GM23248 (cell line): ENCODE measurements at places on chromosomes 6 and 20. TPM values are rescaled to one million over a fixed set of nuclear protein-coding genes. Genes with fewer than 3 reads are reported as not detected.

The IMPG1 gene
- total RNA-seq, result not detected in 2 replicates

The C6orf141 gene
- not detected in 2 replicates for total RNA-seq

The TP53TG5 gene
- total RNA-seq, result not detected in 2 replicates

The GRIK2 gene
- total RNA-seq, result 0.38 and 7.1 TPM in 2 replicates

The EMILIN3 gene
- 0.13 TPM in 1 of 2 replicates, not detected in the other for total RNA-seq

The CARMIL1 gene
- 6.3 and 10.9 TPM in 2 replicates for total RNA-seq

The FOXC1 gene
- total RNA-seq, result 11.1 and 13.2 TPM in 2 replicates

The LATS1 gene
- 18.1 and 20.2 TPM in 2 replicates for total RNA-seq

The NOL4L gene
- total RNA-seq, result 5.2 and 8.7 TPM in 2 replicates

The OOEP gene
- total RNA-seq, result not detected in 2 replicates

The HAO1 gene
- total RNA-seq, result not detected in 2 replicates

The SLC22A7 gene
- not detected in 2 replicates for total RNA-seq

The RBBP8NL gene
- not detected in 2 replicates for total RNA-seq

The MAP7 gene
- 0.76 and 1.9 TPM in 2 replicates for total RNA-seq

The EDN1 gene
- 1.8 and 6.3 TPM in 2 replicates for total RNA-seq

The SIRPB1 gene
- 0.38 and 0.54 TPM in 2 replicates for total RNA-seq

The DZANK1 gene
- total RNA-seq, result 1.2 and 3.4 TPM in 2 replicates

The OLIG3 gene
- total RNA-seq, result not detected in 2 replicates

The FAM83B gene
- total RNA-seq, result not detected in 2 replicates

The SNAI1 gene
- total RNA-seq, result 2.4 and 7.6 TPM in 2 replicates

The GNRH2 gene
- total RNA-seq, result not detected in 2 replicates

The RIPOR2 gene
- 2.7 and 3.2 TPM in 2 replicates for total RNA-seq

The NNAT gene
- total RNA-seq, result not detected in 2 replicates

The KCNQ2 gene
- total RNA-seq, result not detected in 2 replicates

The C20orf141 gene
- total RNA-seq, result not detected in 2 replicates

The TPBG gene
- total RNA-seq, result 153 and 174 TPM in 2 replicates

The C20orf173 gene
- total RNA-seq, result not detected in 2 replicates

The TRIM31 gene
- total RNA-seq, result not detected in 2 replicates

The TBXT gene
- total RNA-seq, result not detected in 2 replicates

The HLA-DRB1 gene
- total RNA-seq, result not detected in 2 replicates

The NDRG3 gene
- 19.8 and 20.2 TPM in 2 replicates for total RNA-seq

The TRIM10 gene
- total RNA-seq, result 0.11 TPM in 1 of 2 replicates, not detected in the other

The UBE2C gene
- total RNA-seq, result 33.8 and 38.8 TPM in 2 replicates

The SAPCD1 gene
- total RNA-seq, result 2.5 TPM in 1 of 2 replicates, not detected in the other

The CD83 gene
- total RNA-seq, result 1.5 and 5.1 TPM in 2 replicates

The CDKN1A gene
- 469 and 549 TPM in 2 replicates for total RNA-seq

The LGSN gene
- total RNA-seq, result not detected in 2 replicates

The HSPA1L gene
- 1.3 and 1.7 TPM in 2 replicates for total RNA-seq

The PBOV1 gene
- not detected in 2 replicates for total RNA-seq
